ENCODE measurements at places on chromosomes 7 and 10.
A peak's percentile ranks its signal among the peaks of the same experiment; 100 is the strongest.

- no peak for DNase-seq
These were observed 112.5 kb downstream of the UNCX start for GRCh38 chr7:1344981-1345701.

GRCh38 chr7:36128448-36129047 lies 24.5 kb upstream of the EEPD1 start:
- DNase-seq = peak; percentile 14

GRCh38 chr7:95529701-95530100 lies 44.0 kb downstream of the ASB4 start:
- DNase-seq = no peak

GRCh38 chr7:47091141-47091540 lies 490.8 kb downstream of the TNS3 start:
- no peak for DNase-seq

DNA sequence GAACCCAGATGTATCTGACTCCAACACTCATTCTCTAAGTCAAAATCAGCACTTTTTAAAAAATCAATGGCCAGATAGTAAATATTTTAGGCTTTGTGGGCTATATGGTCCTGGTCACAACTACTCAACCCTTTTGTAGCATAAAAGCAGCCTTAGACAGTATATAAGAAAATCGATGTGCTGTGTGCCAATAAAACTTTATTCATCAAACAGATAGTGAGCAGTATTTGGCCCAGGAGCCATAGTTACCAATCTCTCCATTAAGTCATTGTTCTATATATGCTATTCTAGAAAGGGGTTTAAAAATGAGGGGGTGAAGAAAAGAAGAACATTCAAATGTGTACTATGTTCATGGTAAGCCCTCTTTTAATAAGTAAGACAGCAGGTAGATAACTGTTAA lies 18.5 kb upstream of the GPAM start:
- DNase-seq = no peak

- no peak for DNase-seq
These were observed 131.7 kb downstream of the GRK5 start for GRCh38 chr10:119339109-119339508.
